HT-29 (cell line): ENCODE measurements at places on chromosomes 5 and 9.
A peak's percentile ranks its signal among the peaks of the same experiment; 100 is the strongest.

GRCh38 chr5:80865551-80865950 is 94.6 kb upstream of the RASGRF2 start:
- DNase-seq, result no peak

- DNase-seq, result no peak
Observed at GRCh38 chr9:6147846-6148245, 67.8 kb upstream of the IL33 start.

DNA sequence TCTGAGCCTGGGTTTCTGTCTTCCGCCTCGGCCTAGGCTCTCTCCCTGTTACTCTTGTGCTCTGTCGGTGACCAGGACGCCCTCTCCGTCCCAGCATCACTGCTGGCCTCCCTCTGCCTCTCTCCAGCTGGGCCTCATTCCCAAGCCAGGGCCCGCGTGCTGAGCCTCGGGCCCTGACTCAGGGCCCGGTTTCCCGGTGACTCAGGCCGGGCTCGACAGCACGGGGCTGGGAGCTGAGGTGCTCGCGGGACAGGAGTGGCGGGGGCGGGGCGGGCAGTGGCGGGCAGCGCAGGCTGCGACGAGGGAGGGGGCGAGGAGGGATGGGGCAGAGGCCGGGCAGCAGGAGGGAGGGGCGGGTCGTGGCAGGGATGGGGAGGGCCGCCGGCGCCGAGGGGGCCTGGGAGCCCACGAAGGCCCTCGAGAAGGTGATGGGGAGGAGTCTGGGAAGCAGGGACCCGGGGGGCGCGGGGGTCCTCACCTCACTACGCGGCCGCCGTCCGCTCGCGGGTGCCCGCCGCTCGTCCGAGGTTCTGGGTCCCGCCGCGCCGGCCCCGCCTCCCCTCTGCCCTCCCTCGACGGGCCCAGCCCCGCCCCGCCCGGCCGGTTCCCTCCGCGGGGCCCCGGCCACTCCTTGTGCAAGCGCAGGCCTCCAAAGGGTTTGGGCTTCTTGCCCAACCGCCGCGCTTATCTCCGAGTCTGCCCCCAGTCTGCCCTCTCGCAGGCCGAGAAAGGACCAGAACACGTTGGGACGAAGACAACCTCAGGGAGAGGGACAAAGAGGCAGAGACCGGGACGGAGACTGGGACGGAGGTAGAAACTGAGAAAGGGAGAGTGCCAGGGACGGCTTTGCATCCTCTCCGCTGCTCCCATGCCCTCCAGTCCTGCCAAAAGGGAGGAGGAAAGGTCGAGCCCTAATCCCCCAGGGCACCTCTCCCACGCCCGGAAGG is at the start of gene ARAP3:
Gene ARAP3 (minus strand): TSS at position 536 of the 947 bp plus-strand sequence. CDS start 1,744 bp downstream, outside the sequence.
- peak; percentile 31 for DNase-seq

- DNase-seq, result no peak
Observed at GRCh38 chr5:157271740-157272271, 5.9 kb downstream of the CYFIP2 start.

- no peak for DNase-seq
Observed at GRCh38 chr9:120740132-120740531, 25.9 kb upstream of the MEGF9 start.

- DNase-seq, result peak; percentile 65
Observed at GRCh38 chr5:93915142-93915553, 173.7 kb upstream of the POU5F2 start.

DNA sequence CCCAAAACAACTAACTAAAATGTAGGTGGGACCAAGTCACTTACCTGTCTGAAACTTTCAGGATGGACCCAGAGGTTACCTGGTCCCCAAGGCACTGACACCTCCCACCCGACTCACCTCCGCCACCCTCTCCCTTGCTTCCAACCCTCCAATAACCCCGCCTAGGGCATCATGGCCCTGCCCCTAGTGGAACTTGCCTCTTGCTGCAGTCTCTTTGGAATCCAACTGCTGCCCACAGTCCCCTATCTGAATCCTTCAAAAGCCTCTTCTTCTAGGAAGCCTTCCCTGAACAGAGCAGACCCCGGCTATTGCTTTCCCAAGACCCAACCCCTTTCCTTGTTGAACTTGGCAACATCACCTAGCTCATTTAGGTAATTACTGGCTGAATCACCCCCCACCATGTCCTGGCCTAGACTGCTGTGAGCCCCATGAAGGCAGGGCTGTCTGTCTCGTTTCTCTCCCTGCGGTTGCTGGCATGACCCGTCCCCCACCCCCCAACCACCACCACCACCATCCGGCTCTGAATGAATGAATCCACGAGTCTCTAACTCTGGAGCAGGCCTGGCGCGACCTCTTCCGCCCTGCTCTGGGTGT is 9.4 kb downstream of the CRB2 start:
- DNase-seq, result no peak

DNA sequence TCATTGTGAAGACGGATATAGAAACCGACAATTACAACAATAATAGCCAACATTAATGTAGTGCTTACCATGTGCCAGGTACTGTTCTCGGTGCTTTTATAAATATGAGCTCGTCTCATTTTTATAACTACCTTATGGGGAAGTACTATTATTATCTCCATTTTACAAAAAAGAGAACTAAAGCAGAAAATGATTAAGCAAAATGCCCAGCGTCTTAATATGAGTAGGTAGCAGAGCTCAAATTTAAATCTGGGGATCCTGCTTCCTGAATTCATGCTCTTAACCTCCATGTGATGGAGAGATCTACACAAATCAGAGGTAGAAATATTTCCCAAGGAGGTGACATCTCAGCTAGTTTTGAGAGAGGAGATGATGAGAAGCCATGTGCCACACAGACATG is 256.9 kb downstream of the TRIM32 start:
- DNase-seq, result no peak

- peak; percentile 67 for DNase-seq
Observed at GRCh38 chr5:130526708-130527107, 622.4 kb downstream of the CHSY3 start.

DNA sequence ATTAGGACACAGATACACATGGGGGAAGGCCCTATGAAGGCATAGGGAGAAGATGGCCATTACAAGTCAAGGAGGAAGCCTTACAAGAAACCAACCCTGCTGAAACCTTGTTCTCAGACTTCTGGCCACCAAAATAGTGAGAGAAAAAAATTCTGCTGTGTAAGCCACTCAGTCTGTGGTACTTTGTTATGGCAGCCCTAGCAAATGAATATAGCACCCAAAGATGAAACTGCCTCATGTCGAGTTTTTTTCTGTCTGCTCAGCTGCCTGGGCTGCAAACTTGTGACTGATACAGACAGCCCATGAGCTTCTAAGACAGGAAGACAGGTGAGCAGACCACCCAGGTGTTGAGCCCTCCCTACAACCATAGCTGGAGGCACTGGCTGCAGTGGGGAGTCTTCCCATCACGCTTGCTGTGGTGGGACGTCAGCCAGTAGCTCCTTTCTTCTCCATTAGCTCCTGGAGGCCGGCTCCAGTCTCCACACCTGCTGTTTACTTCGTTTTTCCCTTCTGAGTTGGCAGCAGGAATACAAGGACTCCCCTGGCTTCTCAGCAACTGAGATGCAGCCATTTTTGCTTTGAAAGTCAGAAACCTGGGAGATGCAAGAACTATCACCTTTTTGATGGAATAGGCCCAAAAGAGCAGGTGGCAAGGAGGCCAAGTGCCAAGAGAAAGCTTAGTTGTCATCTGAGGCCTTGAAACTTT is 164.9 kb downstream of the SEMA6A start:
- DNase-seq, result no peak

DNA sequence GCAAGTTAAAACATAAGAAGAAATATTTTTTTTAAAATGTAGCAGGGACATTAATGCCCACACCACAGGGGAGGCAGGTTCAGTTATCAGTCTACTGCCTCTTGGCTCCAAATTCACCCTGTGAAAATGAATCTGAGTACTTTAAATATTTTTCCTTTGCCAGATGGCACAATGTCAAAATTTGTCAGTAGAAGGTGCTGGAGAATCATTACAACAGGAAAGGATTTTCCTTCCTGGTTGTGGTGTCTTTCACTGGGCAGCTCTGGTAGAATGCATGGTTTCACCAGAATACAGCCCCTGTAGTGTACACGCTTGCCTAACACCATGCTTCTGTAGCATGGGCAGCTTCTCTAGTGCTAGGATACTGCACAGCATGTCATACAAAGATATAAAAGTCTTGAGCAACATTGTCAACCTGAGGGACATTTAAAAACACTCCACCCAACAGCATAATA is 9.7 kb upstream of the SREK1 start:
- no peak for DNase-seq

DNA sequence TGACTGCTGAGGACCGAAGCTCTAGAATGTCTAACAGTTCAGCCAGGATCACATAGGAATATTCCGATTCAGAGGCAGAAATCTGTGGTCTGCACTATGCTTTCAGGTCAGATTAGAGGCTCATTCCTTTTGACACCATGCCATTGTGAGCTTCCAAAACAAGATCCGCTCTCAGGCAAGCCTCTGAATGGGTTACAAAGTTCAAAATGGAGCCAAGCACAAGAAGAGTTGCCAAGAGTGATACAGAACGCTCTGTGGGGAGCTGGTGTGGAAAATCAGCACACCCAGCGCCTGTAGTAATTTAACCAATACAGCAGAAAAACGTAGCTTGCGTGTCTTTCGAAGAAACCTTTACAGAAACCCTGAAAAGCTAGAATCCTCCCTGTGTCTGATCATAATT is 33.3 kb upstream of the FAT2 start:
- DNase-seq, result no peak

GRCh38 chr5:72065751-72066255 is 41.5 kb upstream of the MAP1B start:
- no peak for DNase-seq

- DNase-seq, result no peak
Observed at GRCh38 chr5:172546196-172546595, 91.9 kb upstream of the SH3PXD2B start.

- DNase-seq, result no peak
Observed at GRCh38 chr5:100502684-100503083, 32.5 kb upstream of the FAM174A start.

- no peak for DNase-seq
Observed at GRCh38 chr9:35935261-35935660, 22.7 kb downstream of the OR2S2 start.

DNA sequence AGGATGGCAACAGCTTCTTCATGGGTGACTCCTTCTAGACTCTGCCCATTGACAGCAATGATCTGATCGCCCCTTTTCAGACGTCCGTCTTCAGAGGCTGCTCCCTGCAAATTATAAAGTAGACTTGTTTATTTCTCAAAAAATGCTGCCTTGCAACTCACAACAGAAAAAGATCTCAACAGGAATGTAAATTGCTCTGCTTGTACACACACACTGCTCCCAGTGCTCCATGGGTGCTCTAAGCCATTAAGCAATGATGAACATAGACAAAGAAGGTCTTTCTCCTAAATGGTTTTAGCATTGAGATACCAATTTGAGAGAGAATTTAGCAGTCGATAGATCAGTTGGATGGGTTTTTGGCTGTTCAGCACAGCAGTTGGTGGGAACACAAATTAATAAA is 172.5 kb downstream of the MPDZ start:
- DNase-seq, result no peak

DNA sequence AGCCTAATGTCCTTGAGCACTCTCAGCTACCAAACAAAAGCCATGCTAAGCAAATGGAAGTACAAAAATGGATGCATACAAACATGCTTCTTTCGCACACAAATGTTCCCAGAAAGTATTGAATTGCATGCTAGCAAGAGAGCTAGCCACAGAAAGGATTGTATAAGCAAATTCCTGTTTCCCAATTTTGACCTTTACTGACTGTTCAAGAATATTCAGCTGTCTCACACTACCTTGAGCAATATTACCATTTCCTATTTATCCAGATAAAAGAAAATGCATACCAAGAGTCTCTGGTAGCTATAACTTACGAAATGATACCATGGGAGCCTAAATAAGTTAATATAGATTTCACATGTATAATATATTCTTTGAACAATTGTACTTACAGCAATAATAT is 264.6 kb downstream of the TMEM167A start:
- DNase-seq, result no peak

- no peak for DNase-seq
Observed at GRCh38 chr9:83972286-83972685, 7.7 kb downstream of the HNRNPK start.

- DNase-seq, result no peak
Observed at GRCh38 chr5:141857226-141857625, 21.0 kb downstream of the PCDH1 start.

DNA sequence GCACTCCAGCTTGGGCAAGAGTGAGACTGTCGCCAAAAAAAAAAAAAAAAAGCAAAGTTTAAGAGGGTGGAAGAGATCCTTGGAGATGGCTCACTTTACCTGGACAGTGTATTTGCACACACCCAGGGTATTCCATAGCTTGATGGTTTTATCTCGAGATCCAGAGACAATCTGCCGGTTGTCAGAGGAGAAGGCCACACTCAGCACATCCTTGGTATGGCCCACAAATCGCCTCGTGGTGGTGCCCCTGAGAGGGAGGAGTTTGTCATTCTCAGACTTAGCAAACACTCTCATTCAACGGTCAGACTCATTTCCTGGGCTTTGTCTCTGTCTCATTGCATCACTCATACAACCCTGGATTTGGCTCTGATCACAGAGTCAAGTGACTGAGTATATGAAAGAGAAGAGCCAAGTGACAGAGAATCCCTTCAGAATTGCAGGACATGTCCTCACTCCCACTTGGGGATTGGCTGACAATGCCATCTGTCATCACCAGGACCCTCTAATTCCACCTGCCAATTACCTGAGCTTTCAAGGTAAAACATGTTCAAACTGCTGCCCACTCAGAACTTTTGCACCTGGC is 2.2 kb downstream of the RACK1 start:
- DNase-seq, result peak; percentile 43

- DNase-seq, result peak; percentile 11
Observed at GRCh38 chr9:127796225-127796813, 6.4 kb upstream of the FPGS start.

- no peak for DNase-seq
Observed at GRCh38 chr5:102296178-102296817, at the start of gene SLCO4C1. Gene SLCO4C1 (minus strand): TSS chr5:102296284. CDS start chr5:102296262, 22 bp downstream.

DNA sequence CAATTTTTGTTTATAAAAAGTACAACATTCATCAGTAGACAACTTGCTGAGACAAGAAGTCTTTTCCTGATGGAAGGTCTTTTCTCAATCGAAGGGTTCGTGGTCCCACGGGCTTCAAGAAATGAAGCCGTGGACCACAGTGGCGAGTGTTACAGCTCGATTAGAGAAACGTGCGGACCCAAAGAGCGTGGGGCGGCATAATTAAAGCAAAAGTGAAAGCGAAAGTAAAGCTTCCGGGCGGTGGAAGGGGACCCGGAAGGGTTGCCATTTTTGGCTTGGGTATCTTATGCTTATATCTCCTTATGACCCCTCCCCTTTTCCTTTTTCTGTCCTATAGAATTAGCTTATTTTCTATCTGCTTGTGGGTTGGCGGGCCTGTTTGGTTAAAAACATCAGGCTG is 2309.4 kb upstream of the ACO1 start:
- no peak for DNase-seq

DNA sequence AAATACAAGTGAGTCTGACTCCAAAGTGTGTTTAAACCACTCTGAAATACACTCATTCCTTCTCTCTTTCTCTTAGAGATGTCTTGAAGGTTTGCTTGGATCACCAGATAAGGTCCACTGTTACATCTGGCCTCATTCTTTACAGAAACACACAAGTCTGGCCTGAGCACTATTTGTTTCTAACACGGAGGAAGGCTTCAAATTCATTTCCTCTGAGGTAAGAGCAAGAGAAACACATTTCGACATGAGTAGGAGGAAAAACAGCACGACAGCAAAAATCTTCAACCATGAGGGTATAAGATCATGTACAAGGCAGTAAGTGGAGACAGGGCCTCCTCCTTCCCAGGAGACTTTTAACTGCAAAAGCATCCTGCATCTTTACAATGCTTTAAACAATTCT is 8.0 kb downstream of the SIL1 start:
- DNase-seq, result no peak

- no peak for DNase-seq
Observed at GRCh38 chr5:132238901-132239500, 11.3 kb upstream of the P4HA2 start.

- DNase-seq, result no peak
Observed at GRCh38 chr5:38466424-38467189, 89.8 kb downstream of the LIFR start.
